A172 (cell line): ENCODE measurements at places on chromosomes 2 and 18.

GRCh38 chr2:45899926-45900325 lies 248.5 kb downstream of the PRKCE start:
- DNase-seq, result no peak

DNA sequence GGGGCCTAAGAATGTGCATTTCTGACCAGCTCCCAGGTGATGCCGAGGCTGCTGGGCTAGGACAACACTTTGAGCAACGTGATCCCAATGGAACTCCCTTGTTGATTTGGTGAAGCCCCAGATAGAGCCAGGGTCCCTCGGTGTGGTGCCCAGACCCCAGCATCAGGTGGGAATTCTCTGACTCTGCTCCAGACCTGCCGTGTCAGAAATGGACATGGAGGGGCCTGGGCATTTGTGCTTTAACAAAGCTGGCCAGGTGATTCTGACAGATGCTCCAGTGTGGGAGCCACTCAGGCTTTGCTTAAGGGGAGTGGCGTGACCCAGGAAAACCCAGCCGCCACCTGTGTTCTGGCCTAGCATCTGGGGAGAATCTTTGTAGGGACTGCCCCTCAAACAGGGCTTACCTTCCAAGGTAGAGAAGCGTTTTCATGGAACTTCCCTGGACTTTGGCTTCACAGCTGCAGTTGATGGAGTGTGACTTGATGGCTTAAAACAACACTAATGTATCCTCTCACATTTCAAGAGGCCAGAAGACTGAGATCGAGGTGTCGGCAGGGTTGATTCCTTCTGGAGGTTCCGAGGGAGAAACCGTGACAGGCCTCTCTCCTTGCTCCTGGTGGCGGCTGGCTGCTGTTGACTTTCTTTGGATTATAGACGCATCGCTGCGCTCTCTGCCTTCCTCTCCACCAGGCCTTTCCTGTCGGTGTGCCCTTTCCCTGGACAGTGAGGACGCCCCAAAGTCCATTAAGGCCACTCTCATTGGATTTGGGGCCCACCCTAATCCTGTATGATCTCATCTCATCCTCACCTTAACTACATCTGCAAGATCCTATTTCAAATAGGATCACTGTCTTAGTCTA lies 57.0 kb upstream of the HDAC4 start:
- DNase-seq, result no peak

DNA sequence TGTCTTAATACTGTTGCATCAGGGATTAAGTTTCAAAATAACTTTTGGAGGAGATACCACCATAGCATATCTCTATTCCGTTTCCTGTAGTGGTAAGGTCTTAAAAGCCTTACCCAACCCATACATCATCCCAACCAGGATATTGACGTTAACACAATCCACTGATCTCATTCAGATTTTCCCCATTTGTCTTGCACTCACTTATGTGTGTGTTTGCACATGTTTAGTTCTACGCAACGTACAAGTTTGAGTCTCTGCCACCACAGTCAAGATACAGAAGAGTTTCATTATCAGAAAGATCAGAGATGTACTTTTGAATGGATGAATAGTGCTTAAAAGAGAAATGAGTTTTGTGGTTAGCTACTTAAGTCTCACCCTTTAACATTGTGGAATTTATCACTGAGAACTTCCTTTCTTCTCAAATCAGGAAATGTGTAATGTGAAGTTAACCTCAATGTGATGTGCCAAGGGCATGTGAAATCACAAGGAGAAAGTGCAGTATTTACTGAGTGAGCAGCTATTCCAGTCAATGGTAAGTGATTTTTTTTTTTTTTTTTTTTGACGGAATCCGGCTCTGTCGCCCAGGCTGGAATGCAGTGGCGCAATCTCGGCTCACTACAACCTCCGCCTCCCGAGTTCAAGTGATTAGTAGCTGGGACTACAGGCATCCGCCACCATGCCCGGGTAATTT lies 69.2 kb upstream of the EPHA4 start:
- peak; percentile 92 for DNase-seq

DNA sequence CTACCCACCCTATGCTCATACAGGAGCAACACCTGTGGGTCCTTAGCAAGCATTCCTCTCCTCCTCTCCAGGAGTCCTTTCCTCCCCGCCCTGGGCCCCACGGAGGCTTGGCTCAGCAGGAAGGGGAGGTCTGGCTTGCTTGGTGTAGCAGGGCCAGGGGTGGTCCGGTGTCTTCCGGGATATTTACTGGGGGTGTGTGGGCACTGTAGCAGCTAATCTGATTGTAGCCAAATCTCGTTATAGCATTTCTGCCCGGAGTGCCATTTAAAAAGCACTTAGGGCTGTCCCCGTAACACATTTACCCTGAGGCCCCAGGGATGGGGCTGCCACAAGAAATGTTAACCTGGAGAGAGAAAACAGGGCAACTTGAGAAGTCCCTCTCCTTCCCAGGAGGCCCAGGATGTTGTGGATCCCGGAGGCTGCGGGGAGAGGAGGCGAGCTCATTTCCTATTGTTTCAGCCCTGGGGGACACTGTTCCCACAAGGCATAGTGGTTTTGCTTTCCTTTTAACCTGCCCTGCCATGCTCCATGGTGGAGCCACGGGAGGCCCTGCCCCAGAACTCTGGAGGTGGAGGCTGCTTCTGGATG lies 134.5 kb downstream of the CLIP4 start:
- DNase-seq, result no peak

- DNase-seq, result peak; percentile 15
Measured at GRCh38 chr18:52903857-52904256, 563.9 kb downstream of the DCC start.

DNA sequence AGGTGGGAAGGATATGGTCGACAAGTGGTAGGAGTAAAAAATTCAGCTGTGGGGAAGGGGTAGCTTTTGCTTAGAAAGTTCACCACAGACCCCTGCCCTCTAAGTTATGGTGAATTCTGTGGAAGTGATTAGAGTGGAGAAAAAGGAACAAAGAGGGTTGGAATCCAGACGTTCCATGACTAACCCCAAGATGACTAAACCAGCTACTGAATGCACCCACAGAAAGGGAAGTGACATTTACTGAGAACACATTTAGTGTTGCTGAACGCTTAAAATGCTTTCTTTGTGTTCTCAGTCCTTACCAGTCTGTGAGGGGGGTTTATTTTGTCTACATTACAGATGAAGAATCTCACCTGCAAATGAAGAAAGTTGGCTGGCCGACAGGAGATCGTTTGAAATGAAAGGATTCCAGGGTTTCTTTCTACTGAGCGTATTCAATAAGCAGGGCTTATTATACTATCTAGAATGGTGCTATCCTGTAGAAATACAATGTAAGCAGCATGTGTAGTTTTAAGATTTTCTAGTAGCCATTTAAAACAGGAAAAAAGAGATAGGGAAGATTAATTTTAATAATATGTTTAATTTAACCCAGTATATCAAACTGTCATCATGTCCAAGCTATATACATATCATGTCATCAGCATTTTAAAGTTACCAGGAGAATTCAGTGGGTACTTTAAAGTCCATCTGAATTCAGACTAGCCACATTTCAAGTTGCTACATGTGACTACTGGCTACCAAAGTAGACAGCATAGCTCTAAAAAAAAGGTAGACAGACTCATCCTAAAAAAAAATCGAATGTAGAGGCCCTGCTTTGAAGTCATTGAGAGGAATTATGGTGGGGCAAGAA lies 60.1 kb downstream of the LIMS1 start:
- DNase-seq, result peak; percentile 97

GRCh38 chr18:29629493-29630036 lies 1413.0 kb downstream of the DSC3 start:
- DNase-seq, result no peak

DNA sequence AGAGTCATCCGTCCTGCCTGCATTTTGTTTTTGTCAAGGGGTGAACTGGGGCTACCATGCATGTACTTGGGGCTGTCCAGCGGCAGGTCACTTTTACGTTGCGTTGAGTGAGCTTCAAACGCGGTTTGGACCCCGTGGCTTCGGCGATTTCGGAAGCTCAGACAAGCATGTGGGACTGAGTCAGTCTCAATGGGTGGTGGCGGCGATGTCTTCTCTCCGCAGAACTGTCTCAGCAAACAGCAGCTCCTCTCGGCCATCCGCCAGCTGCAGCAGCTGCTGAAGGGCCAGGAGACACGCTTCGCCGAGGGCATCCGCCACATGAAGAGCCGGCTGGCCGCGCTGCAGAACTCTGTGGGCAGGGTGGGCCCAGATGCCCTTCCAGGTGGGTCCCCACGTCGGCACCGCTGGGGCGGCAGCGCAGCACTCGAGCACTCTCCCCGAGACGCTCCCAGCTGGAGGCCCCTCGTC lies 21.3 kb downstream of the FBLN7 start:
- DNase-seq, result no peak

DNA sequence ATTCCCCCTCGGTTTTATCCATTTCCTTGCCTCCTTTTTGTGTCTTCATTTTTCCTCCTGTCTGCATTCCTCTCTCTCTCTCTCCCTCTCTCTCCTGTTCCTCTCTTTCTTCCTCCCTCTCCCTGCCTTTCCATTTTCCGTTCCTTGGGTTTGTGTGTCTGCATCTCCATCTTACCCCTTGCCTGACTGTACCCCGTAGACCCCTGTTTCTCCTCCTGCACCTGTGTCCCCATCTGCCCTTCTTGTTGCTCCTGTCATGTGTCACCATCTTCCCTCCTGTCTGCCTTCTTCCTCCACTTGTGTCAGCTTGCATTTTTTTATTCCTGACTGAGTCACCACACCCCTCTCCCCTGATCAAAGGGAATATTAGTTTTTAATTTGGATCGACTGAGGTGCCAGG lies 1.8 kb downstream of the CDK5R2 start:
- DNase-seq, result no peak

GRCh38 chr2:140257692-140258300 lies 1477.6 kb upstream of the NXPH2 start:
- no peak for DNase-seq

DNA sequence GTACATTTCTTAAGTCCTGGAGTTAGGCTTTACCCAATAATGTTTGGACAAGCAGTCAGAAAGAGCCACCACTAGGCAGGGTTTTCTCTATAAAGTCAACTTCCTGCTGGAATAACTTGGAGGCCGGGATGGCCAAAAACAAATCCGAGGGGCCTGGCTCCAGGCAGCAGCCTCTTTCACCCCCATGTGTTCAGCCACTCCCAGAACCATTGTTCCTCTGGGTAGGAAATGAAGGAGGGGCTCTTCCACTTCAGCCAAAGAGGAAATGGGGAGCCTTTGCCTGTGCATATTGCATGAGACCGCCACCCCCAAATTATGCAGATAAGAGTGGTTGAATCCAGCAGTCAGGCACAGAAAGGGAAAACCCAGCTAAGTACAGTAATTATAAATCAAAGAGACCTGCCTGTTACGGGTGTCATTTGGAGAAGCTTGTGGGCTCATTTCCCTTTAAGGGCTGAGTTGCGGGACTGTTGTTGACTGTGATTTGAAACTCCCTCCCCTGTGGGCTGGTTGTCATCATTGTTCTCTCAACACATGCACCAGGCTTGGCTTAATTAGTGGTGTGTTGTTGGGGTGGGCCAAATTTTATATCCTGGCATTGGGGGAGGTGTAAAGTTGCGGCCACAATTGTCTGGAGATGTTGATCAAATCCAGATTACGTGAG lies 212.8 kb upstream of the SOX11 start:
- peak; percentile 9 for DNase-seq

DNA sequence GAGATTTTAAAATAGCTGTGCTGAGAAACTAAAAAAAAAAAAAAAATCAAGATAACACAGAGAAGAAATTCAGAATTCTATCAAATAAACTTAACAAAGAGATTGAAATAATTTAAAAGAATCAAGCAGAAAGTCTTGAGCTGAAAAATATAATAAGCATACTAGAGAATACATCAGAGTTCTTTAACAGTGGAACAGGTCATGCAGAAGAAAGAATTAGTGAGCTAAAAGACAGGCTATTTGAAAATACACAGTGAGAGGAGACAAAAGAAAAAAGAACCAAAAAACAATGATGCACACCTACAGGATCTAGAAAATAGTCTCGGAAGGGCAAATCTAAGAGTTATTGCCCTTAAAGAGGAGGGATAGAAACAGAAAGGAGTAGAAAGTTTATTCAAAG lies 548.1 kb downstream of the ADCYAP1 start:
- no peak for DNase-seq

GRCh38 chr2:201118961-201119854 lies 3.2 kb downstream of the CFLAR start:
- DNase-seq, result peak; percentile 63

DNA sequence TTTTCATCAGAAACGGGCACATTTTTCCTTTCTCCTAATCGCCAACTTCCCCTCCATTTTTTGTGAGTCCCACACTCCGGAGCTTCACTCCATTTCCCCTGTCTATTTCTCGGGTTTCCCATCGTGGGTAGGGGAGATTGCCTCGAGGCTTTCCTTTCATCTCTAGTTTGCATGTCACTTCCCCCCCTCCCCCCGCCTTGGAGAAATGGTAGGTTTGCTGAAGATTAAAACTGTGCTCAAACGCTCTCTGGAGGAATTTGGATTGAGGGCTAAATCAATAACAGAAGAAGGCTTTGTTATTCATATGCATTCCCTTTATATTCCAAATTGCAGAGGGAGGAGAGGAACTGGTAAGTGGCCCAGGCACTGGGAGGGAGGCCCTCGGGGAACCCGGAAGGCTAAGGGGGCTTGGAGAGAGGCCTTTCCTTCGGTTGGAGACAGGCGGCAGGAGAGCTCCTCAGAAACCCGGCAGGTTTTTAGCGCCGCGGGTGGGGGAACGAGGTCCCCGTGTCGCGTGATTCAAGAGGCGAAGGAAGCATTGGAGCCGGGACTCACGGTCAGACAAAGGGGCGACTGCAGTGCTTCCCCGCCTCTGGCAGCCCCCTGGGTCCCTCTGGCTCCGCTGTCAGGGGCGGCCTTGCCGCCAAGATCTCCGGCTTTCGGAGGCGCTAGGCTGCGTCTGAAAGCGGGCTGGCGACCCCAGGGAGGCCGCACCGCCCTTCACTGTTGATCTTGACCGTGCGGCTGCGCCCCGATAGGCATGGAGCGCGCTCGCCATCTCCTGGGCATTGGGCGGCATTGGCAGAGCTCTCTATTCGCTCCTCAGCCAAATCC lies 2.4 kb upstream of the HOXD12 start:
- peak; percentile 83 for DNase-seq

DNA sequence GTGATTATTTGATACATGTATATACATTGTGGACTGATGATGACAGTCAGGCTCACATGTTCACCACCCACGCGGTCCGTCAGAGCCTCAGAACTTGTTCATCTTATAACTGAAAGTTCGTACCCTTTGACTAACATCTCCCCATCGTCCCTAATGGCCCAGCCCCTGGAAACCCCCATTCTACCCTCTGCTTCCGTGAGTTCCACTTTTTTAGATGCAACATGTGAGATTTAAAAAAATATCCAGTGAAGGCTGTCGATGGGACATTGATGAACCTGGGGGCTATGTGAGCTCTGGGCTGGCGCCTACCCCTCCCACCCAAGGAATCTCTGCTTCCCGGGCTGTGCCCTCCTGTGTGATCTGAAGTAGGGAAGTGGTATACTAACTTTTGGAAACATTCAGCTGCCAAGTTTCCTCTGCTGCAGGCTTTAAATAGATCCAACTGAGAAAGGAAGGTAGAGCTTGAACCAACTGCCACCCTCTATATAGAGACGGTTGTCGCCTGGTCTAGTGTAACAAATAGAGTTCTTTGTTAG lies 163.8 kb downstream of the FAM210A start:
- DNase-seq, result no peak
